ENCODE measurements at places on chromosomes 1 and 21.

- DNase-seq, result no peak
Observed at GRCh38 chr1:55854911-55855310, 639.7 kb upstream of the USP24 start.

GRCh38 chr21:31459457-31459856 is 115.4 kb upstream of the TIAM1 start:
- DNase-seq, result no peak

DNA sequence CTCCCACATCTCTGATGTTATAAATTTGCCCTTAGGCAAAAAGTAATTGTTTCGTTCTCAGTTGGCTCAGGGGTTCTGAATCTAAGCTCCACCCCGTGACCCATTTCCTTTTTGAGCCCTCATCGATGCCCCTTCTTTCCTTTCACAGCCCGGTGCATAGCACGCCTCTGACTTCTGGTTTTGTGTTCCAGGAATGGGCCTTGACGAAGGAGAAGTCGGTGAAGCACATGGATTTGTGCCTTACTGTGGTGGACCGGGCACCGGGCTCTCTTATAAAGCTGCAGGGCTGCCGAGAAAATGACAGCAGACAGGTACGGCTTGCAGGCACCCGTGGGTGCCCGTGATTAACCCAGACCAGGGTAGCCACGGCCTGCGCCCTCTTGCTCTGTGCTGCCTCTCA is 151.9 kb downstream of the PGBD5 start:
- no peak for DNase-seq

DNA sequence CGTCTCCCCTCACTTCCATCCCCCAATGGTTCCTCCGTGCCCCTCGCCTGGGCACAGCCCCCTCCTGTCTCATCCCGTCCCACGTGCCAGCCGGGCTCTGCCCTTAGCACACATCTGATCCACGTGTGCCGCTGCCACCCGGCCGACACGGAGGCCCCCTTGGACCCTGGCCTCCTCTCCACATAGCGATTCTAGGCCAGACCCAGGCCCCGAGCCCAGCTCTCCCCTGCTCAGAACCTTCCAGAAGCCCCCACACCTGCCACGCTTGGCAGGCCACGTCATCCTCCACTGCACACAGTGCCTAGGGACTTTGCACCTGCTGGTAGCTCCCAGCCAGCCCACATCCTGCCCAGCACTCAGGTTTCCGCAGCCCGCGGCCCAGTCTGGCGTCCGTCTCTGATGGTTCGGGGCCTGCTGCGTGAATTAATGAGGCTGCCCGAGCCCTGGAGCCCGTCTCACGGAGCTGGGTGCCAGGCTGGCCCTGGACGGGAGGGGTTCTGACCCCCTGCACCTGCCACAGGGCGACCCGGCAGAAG is 20.1 kb downstream of the PLCH2 start:
- no peak for DNase-seq

GRCh38 chr1:245575710-245576109 is 420.9 kb downstream of the KIF26B start:
- no peak for DNase-seq

GRCh38 chr21:33668180-33668579 is 25.9 kb downstream of the ITSN1 start:
- no peak for DNase-seq

GRCh38 chr21:45959779-45960390 is 21.7 kb upstream of the COL6A1 start:
- no peak for DNase-seq

DNA sequence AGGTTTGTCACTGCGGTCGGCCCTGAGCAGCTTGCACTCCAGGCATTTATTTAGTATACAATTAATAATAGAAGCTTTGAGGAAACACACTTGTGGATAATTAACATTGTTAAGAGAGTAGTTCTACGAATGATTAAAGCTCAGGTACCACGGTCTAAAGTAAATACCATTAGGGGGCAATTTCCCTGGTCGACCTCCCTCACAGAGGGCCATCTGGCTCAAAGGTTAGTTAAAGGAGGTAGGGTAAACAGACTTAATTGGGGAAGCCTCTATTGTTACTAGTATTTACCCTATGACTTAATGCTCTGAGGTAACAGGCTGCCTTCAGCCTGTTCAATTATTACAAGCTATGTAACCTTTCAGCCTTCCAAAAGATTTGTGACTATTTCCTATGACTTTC is 122.3 kb upstream of the SLC44A3 start:
- no peak for DNase-seq
